ENCODE measurements at places on chromosomes 6 and 20.

- no peak for DNase-seq
Measured at GRCh38 chr6:106253172-106253571, 72.4 kb downstream of the ATG5 start.

- DNase-seq, result no peak
Measured at GRCh38 chr6:40164345-40164755, 230.1 kb upstream of the MOCS1 start.

GRCh38 chr6:99285881-99286280 is 63.6 kb downstream of the FAXC start:
- DNase-seq, result no peak

GRCh38 chr6:48641544-48641943 is 530.5 kb upstream of the PTCHD4 start:
- DNase-seq, result no peak

DNA sequence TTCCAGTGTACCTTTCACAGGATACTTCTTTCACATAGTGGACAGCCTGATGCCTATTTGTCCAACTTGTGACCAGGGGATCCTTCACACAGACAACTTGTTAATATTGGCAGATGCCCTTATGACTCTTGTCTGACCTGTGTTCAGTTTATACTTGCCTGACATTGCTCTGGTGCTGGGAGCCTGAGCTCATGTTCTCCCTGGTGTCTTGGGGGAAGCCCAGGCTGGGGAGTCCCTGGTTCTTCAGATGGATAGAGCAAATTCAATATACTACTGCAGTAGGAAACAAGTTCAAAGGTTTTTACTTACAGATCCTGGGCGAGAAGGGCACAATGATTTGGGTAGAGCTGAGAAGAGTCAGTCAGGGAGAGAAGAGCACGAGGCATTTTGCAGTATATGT is 76.1 kb downstream of the NKAIN2 start:
- DNase-seq, result no peak

DNA sequence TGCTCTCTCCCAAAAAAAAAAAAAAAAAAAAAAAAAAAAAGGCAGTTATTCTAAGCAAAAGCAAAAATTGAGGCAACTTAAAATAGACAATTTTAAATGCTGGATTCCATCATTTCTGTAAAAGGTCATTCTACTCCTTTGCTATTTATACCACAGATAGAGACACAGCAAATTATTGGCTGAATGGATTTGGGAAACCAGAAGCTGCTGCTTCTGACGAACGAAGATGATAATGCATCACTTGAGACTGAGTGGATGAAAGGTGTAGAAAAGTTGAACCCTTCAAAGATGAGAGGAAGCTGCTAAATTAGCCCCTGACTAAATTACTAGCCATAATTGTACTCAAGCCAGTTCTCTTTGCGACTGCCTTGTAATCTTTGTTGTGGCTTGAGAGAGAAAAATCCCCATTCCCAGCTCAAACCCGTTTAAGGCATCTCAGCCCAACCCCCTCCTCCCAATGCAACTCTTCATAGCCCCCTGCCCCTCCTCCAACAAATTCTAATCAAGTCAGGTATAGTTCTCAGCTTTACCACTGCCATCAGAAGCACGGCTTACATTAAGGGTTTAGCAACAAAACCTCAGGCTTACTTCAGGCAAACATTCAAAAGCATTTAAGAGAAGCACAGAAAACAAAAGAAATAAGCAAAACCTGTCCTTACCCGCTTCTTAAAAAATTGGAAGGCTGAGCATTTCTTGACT is 1.0 kb downstream of the SGK1 start:
- DNase-seq, result no peak

- no peak for DNase-seq
Measured at GRCh38 chr6:47152666-47153403, 110.7 kb upstream of the ADGRF1 start.

DNA sequence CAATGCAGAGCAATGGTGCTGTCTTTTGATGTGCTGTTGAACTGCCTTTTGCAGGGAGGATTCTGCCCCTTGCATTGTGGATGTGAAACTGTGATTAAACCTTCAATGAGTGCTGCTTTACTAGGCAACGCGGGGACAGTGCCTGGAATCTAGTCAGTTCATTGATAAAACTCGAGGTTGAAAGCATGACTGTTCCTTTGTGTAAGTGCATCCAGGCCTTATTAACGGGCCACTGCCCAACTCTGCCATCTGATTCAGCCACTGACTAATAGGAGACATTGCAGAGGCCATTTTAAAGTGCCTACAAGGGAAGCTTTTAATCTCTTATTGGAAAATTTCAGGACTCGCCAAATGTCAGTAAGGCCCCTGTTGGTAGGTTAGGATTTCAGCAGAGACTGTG is 49.3 kb downstream of the SLC35F1 start:
- no peak for DNase-seq

DNA sequence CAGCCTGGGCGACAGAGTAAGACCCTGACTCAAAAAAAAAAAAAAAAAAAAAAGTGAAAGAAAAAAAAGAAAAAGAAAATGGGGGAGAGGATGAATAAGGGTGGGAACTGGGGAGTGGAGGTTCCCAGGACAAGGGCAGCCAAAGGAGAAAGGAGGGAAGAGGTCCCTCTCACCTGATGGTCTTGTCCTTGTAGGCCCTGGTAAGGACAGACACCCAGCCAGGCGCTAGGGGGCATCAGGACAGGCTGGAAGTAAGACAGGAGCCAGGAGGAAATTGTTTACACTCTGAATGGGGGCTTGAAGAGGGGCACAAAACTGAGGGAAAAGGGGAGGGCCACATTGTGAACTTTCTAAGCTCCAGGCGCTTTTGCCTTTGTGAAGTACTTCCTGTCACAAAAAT is 2.3 kb upstream of the ALDH5A1 start:
- DNase-seq, result no peak
